T-helper 2 cell (primary cell): ENCODE measurements at places on chromosomes 5 and 9.

GRCh38 chr5:166004006-166004405, 2287.4 kb upstream of the WWC1 start:
- DNase-seq: no peak

DNA sequence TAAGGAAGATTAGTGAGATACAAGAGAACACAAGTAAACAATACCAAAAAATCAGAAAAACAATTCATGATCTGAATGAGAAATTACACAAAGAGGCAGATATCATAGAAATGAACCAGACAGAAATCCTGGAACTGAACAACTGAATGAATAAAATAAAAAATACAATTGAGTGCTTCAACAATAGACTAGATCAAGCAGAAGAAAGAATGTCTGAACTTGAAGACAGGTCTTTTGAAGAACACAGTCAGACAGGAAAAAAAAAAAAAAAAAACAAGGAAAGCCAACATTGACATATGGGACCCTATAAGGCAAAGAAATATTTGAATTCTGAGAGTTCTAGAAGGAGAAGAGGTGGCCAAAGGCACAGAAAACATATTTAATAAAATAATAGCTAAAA, 115.2 kb downstream of the ZDHHC21 start:
- DNase-seq: no peak

DNA sequence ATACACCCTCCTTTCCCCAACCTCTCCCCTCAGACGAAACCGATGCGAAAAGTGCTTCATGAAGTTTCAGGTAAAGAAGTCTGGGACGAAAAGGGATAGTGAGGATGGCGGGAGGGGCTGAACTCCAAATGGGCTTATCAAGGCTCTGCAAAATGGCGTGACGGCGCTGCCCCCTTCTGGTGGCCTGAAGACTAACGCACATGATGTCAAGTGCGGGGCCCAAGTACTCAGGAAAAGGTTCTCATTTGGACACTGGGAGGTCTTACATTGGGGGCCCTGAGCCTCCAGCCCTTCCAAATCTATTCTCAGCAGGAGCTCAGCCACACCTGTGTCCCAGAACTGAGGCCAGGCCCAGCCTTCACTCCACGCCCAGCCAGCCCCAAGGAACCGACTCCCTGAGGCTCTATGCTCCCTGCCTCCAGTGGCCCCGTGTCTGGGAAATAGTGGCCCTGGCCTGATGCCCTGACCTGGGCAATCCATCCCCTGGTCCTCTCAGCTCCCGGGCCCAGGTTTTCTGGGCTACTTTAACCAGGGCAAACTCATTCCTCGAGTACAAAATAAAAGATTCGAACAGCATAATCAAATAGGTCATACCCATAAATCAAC, 119.9 kb downstream of the KCNIP1 start:
- no peak for DNase-seq

DNA sequence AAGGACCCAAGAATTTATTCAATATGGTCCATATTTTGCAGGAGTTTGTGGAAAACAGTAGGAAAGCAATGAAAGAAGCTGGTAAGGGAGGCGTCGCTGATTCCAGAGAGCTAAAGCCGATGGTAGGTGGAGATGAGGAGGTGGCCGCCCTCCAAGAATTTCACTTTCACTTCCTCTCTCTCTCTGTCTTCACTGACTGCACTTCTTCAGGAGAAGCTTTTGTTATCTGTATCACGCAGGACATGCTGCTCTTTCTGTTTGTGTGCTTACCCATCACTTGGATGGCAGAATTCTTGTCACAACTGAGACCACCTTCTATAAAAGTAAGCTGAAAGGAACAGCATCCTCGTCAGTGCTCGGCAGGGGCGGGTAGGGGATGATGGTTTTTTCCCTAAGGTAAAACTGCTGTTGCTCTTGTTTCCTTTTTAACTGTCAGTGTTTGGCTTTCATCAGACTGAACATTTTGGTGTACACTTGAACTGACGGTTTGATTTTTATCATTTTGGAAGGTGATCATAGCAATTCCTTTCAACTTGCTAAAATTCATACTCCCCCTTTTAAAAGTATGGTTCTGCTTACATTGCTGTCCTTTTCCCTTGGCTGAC, 62.4 kb upstream of the FSD1L start:
- no peak for DNase-seq

DNA sequence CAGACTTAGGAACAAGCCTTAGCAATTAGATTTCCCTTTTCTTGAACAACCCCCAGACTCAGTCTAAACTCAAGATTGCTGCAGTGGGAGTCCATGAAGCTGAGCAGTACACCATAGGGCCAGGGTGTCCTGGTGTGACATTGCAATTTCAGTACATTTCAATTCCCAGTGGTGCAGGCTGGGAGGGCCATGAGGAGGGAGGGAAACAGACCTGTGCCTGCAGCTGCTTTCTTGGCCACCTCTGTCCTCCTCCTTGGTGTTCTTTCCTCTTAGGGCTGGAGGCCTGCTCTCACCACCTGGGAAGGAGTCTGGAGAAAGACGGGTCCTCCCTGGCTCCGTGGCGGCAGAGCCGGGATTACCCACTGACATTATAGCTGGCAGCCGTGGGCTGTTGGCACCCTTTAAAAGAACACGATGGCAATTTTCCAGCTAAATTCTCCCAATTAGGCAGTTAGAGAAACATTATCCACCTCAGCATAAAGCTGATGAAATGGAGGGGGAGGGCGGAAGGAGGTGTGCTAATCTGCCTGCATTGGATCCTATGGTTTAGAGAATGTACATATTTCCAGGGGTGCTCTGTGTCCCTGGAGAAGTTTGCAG, 186.4 kb downstream of the SLIT3 start:
- no peak for DNase-seq

DNA sequence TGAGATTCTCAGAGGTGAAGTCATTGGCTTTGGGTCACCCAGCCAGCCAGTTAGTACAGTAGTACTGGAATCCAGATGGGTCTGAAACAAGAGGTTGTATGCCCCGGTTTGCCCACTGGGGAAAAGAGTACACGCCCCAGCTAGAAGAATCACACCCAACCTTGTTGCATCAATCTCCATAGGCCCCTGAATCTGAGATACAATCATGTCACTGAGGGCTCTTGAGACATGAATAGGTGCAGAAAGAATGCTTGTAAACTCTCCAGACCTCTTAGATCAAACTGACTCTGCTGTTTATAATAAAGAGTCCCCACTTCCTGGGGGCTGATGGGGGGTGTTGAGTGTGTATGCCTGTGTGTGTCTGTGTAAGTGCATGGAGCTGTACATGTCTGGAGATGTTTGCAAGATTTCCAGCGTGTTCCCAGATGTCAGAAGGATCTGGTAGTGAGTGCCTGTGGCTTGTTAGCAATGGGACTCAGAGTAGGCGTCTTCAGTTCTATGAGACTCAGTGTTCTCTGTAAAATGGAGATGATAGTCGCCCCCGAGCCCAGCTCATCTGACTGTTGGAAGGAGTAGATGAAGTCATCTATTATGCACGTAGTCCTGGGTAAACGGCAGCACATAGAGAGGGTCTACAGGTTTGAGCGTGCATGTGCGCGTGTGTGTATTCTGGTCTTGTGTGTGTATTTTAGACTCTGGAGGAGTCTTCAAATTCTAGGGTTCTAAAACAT, 48.2 kb downstream of the COL27A1 start:
- no peak for DNase-seq

DNA sequence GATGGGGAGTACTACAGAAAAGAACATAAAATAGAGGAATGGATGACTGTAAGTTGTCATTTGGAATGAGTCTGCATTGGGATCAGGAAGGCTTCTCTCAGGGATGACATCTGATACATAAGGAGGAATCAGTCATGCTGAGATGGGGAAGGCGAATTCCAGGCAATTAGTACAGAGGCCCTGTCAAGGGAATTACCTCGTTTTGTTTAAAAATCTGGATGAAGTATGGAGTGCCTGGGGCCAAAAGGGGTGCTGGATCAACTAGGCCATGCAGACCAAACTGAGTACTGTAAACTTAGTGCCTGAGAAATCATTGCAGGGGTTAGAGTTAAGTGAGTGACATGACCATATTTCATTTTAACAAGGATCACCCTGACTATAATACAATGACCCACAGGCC, 30.5 kb downstream of the JAKMIP2 start:
- DNase-seq: no peak

DNA sequence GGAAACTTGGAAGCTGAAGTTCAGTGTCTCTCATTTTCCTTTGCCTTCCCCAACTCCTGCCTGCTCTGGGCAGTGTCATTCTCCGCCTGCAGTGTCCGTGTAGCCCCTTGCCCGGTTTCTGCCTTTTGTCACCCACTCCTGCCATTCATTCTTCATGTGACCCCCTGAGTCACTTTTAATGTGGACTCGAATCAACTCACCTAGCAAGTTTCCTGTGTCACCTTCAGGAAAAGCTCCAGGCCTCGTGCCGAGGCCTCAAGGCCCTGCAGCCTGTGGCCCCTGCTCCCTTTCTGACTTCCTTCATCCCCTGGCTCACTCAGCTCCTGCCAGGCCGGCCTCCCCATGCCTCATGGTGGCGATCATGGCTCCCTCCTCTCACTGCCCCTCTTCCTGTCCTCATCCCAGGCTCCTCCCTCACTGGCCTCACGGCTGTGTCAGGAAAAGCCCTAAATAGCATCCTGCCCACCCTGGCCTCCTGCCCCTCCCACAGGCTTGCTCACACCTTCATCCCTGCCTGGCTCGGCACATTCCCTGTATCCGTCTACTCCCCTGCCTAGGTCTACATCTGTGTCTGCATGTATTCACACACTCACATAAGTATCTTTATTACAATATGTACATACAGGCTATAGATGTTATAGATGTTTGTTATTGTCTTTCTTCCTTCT, 294.9 kb downstream of the MED10 start:
- no peak for DNase-seq

GRCh38 chr5:177131352-177132135, 2.0 kb upstream of the NSD1 start:
- DNase-seq: no peak

DNA sequence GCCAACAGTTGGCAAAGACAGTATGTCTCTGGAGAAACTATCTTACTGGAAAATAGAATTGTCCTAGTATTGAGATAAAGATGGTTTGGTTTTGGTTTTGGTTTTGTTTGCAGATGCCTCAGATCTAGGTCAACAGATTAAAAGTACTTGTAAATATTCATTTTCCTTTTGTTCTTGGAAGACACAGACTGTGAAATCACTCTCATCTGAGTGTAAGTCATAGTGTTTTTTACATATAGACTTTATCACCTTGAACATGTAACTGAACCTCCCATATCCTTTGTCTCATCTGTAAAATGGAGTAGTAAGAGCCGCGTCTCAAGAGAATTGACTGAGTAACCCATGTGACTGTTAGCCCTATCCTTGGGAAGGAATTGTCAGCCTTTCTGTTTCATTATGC, 34.3 kb downstream of the MAP3K1 start:
- DNase-seq: no peak

DNA sequence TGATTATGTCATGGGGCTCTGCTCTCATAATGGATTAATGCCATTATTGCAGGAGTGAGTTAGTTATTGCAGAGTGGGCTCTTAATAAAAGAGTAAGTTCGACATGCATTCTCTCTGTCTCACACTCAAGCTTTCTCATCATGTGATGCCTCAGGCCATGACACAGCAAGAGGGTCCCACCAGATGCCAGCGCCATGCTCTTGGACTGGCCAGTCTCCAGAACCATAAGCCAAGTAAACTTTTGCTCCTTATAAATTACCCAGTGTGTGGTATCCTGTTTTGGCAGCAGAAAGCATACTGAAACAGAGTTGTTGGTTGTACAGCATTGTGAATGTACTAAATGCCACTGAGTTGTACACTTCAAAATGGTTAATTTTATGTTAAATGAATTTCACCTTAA, 138.1 kb downstream of the MYO10 start:
- no peak for DNase-seq

DNA sequence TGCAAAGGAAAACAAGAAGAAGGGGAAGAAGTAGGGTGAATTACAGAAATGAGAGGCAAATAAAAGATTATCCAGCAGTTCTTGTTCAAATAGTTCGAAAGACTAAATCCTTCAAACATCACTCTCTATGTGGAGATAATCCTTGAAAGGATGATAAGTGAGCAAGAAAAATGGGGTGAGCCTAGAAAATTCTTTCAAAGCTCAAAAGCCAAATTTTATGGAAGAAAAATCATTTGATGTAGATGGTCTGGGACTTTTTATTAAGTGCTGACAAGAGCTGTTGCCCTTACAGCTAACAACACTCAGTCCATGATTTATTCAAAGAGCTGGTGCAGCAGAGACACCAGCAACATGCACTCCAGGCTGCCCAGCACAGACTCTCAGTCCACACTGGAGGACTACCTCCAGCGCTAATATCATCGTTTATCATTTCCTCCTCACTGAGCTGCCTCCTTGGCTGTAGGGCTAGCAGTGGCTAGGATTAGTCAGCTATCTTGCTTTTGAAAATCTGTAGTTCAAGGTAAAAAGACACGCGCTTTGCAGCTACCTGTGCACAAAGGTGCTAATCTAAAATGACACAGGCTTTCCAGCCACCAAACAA, 264.8 kb upstream of the KIF2A start:
- no peak for DNase-seq

DNA sequence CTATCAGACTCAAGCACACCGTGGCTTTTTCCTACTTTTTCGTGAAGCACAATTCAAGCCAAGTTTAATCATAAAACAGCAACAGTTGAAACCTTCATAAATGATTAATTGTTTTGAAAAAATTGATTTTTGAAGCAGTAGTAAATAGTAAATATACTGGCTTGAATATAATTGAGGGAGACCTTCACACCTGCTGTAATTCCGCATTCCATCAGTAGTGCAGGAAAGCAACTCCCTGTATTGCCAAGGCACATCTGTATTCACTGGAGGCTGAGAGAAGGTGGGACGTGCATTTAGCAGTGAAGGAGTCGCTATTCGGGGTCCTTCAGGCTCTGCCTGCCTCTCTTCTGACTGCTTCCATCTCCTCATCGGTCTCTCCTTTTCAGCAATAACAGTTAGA, 203.8 kb downstream of the ZSWIM6 start:
- DNase-seq: no peak

DNA sequence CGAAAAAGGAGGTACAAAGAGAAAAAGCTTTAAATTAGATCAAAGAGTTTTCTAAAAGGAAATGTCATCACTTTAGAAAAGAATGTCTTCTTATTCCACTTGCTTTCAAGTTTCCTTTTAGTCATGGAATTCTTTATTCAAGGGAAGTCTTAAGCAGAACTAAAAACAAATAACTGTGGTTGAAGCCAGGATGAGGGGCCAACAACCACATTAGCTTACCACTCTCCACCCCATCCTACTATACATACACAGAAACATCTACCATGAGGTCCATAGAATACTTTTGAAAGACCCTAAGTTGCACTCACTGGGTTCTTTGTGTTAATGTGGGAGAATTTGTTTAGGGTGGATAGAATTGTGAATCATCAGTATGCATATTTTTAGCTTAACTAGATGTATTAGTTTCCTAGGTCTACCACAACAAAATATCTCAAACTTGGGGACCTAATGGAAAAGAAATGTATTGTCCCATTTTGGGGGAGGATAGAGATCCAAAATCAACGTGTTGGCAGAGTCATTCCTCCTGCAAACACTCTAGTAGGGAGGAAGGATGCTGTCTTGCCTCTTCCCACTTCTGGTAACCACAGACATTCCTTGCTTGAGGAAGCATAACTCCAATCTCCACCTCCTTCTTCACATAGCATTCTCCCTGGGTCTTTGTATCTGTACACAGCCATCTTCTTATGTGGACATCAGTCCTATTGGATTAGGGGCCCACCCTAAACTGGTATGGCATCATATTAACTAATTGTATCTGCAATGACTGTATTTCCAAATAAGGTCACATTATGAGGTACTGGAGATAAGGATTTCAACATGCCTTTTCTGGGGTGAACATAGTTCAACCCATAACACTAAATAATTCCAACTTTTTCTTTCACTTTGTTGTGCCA, 239.4 kb downstream of the LURAP1L start:
- DNase-seq: no peak

GRCh38 chr5:6311568-6312501, 66.5 kb downstream of the MED10 start:
- DNase-seq: no peak
